H9 (cell line): ENCODE measurements at places on chromosomes 5 and 9. TPM values are rescaled to one million over a fixed set of nuclear protein-coding genes. Genes with fewer than 3 reads are reported as not detected.

- H3K4me1 ChIP-seq = peaks cover 39% of the 10 kb centered on the region
- DNase-seq = no peak
- no peaks in the 10 kb centered on the region for H3K27me3 ChIP-seq
- H3K27ac ChIP-seq = peak overlapping the region; percentile 55
- H3K4me3 ChIP-seq = peak overlapping the region; percentile 41
- peaks cover 13% of the 10 kb centered on the region; the same call in 2 of the 3 replicates for H3K36me3 ChIP-seq
Observed at GRCh38 chr9:131406563-131407436, 12.9 kb downstream of the PRRC2B start.

- H3K27ac ChIP-seq = no peak overlapping the region
- no peak overlapping the region for H3K4me3 ChIP-seq
- H3K36me3 ChIP-seq = no peaks in the 10 kb centered on the region; the same call in 2 of the 3 replicates
- no peaks in the 10 kb centered on the region for H3K27me3 ChIP-seq
Observed at GRCh38 chr9:126589349-126589748, 24.4 kb upstream of the LMX1B start.

PCDHA1 gene
- total RNA-seq = 0.44 and 0.61 TPM in 2 replicates

- H3K27me3 ChIP-seq = no peaks in the 10 kb centered on the region
- no peaks in the 10 kb centered on the region for H3K36me3 ChIP-seq
- H3K27ac ChIP-seq = no peak overlapping the region
- no peaks in the 10 kb centered on the region for H3K4me1 ChIP-seq
- no peak overlapping the region for H3K4me3 ChIP-seq
Observed at GRCh38 chr5:16819522-16820167, 116.4 kb downstream of the MYO10 start.

SPINK6 gene
- not detected in 2 replicates for total RNA-seq

GRCh38 chr5:122421374-122422079 is 109.5 kb downstream of the SNCAIP start:
- peaks cover 5% of the 10 kb centered on the region for H3K4me1 ChIP-seq
- H3K27ac ChIP-seq = no peak overlapping the region
- H3K27me3 ChIP-seq = no peaks in the 10 kb centered on the region
- no peaks in the 10 kb centered on the region; the same call in none of the 2 replicates for H3K36me3 ChIP-seq

FYB1 gene
- total RNA-seq = not detected in 2 replicates

GRCh38 chr5:45105491-45105994 is 296.8 kb downstream of the MRPS30 start:
- no peak for DNase-seq
- H3K27me3 ChIP-seq = no peaks in the 10 kb centered on the region
- peaks cover 4% of the 10 kb centered on the region; the same call in 1 of the 2 replicates for H3K4me1 ChIP-seq

DNA sequence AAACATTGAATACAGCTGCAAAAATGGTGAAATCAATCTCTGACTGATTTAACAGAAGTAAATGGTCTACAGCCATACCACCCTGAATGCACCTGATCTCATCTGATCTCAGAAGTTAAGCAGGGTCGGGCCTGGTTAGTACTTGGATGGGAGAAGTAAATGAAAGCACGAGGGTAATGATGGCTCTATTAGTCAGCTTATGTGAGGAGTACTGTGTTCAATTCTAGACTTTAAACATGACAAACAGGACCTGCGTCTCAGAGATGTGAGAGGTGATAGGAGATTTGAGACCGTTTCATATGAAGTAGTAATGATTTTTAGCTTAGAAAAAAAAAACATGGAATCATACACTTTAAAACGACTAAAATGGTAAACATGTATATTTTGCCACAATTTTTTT is 77.1 kb upstream of the SUSD1 start:
- no peaks in the 10 kb centered on the region for H3K4me1 ChIP-seq
- peaks cover 3% of the 10 kb centered on the region; the same call in 2 of the 3 replicates for H3K36me3 ChIP-seq
- no peaks in the 10 kb centered on the region for H3K27me3 ChIP-seq
- DNase-seq = no peak

DNA sequence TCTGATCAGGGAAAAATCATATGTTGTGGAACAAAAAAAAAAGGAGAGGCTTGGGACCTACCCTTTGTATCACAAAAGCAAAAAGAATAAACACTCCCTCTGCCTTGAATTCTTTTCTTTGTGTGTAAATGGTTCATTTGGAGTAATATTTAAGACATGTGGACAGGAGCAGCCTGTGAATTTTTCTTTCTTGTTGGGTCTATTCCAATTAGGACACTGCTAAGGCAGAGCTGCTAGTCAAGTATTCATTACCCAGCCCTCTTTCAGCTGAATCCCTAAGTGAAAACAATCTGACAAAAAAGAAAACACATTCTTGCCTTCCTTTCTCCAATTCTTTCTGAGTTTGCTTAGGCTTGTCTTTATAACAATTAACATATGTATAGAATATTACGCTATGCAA is 330.0 kb downstream of the EBF1 start:
- no peaks in the 10 kb centered on the region for H3K36me3 ChIP-seq
- H3K4me1 ChIP-seq = no peaks in the 10 kb centered on the region
- H3K4me3 ChIP-seq = no peak overlapping the region
- no peak for DNase-seq
- no peaks in the 10 kb centered on the region for H3K27me3 ChIP-seq

- no peak overlapping the region for H3K27ac ChIP-seq
- no peak overlapping the region for H3K4me3 ChIP-seq
- H3K4me1 ChIP-seq = no peaks in the 10 kb centered on the region
- no peaks in the 10 kb centered on the region for H3K27me3 ChIP-seq
- no peak for DNase-seq
Observed at GRCh38 chr9:29245351-29245750, 1672.1 kb upstream of the C9orf72 start.

DNA sequence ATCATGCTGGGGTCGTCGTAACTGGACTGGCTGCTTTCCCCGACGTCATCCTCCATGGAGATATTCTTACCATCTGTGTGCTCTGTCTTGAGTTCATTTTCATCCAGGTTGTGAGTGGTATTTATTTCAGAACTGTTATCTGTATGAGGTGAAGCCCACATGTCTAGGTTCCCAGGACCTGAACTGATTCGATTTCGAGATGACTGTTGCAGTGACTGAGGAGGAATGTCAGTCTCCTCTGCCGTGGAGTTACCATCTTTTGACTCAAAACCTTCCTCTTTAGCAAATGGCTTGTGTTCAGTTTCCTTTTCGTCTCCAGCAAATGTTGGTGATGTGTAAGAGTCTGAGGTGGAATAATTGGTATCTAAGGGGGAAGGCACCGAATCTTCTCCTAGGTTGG is 55.2 kb upstream of the PCA3 start:
- no peaks in the 10 kb centered on the region for H3K27me3 ChIP-seq
- no peaks in the 10 kb centered on the region for H3K4me1 ChIP-seq
- H3K36me3 ChIP-seq = peaks cover 3% of the 10 kb centered on the region; the same call in 1 of the 3 replicates
- no peak overlapping the region for H3K4me3 ChIP-seq
- H3K27ac ChIP-seq = no peak overlapping the region

DNA sequence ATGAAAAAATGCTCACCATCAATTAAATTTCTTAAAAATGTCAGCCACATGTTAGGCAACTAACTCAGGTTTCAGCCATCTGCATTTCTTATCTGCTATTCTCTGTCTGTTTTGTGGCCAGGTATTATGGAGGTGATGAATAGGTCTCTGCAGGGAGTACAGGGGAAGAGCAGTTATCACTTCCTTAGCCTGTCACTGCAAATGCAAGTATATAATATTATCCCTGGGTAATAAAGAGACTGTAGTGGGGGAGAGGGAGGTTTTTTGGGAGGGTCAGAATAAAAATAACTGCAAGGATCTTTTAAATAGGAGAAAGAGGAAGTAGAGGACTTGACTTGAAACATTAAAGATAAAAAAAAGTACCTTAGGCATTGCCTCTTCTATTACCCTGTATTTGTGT is 49.6 kb upstream of the PTGER4 start:
- H3K27ac ChIP-seq = no peak overlapping the region
- DNase-seq = no peak
- H3K4me3 ChIP-seq = no peak overlapping the region
- H3K27me3 ChIP-seq = no peaks in the 10 kb centered on the region
- no peaks in the 10 kb centered on the region for H3K4me1 ChIP-seq

DNA sequence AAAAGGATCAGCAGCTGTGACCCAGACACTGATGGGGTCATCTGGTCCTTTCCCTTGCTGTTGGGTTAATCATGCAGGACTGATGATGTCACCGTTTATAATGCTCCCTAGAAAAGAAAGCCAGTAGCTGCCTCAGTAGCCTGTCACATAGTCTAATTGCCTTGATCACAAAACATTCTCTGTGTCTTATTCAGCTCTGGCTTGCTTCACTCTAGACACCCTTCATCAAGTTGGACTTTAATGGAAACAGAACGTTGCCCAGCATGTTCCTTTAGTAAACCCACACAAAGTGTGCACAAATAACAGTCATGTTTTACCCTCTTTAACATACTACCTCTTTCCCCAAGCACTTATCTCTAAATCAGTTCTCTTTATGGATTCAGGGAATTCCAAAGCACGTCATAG is 170.8 kb downstream of the SGCD start:
- H3K4me1 ChIP-seq = no peaks in the 10 kb centered on the region; the same call in 1 of the 2 replicates
- H3K4me3 ChIP-seq = no peak overlapping the region
- DNase-seq = no peak
- no peaks in the 10 kb centered on the region for H3K36me3 ChIP-seq
- H3K27ac ChIP-seq = no peak overlapping the region

NFX1 gene
- 35.1 and 36.3 TPM in 2 replicates for total RNA-seq

DNA sequence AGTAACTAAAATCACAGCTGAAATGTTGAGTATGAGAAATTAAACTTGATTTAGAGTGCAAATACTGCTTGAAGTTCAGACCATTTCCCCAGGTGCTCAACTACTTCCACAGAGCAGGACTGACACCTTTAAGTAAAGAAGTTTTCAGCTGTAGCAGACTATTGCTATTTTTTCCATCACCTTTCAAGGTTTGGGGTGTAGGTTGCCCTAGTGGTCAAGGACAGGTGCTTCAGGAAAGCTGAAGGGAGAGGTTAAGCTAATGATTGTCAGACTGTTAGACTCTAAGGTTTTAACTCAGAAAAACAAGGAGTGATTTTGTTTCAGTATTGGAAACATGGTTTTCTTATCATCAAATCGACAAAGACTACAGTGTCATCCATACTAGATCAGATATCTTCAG is 162.1 kb downstream of the CCDC192 start:
- H3K4me3 ChIP-seq = no peak overlapping the region
- H3K4me1 ChIP-seq = no peaks in the 10 kb centered on the region
- no peak for DNase-seq
- no peak overlapping the region for H3K27ac ChIP-seq

TTC23L gene
- 0.96 and 1.3 TPM in 2 replicates for total RNA-seq

- no peaks in the 10 kb centered on the region for H3K27me3 ChIP-seq
- no peak for DNase-seq
- no peak overlapping the region for H3K4me3 ChIP-seq
- peaks cover 7% of the 10 kb centered on the region for H3K4me1 ChIP-seq
Observed at GRCh38 chr9:125521462-125522327, 185.3 kb downstream of the MAPKAP1 start.

CNTNAP3 gene
- total RNA-seq = 18.7 and 22.6 TPM in 2 replicates

DNA sequence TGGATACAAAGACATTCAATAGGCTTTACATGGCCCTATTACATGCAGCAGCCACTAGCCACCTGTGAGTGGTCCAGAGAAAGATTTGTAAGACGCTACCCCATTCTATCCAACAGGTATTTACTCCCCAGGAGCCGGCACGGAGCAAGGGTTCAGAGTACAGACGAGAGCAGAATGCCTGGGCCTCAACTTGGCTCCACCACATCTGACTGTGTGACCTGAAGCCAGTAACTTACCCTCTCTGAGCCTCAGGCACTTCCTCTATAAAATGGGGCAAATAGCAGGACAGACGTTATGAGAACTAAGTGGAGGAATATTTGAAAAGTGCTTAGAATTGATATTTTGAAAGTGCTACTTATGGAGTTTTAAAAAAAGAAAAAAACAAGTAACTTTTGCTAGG is 100.0 kb downstream of the TLE1 start:
- no peak overlapping the region for H3K27ac ChIP-seq
- no peak for DNase-seq
- no peaks in the 10 kb centered on the region for H3K27me3 ChIP-seq
- peaks cover 65% of the 10 kb centered on the region for H3K36me3 ChIP-seq
- H3K4me1 ChIP-seq = peaks cover 4% of the 10 kb centered on the region; the same call in 1 of the 2 replicates
